ENCODE measurements at places on chromosomes 4 and X.

DNA sequence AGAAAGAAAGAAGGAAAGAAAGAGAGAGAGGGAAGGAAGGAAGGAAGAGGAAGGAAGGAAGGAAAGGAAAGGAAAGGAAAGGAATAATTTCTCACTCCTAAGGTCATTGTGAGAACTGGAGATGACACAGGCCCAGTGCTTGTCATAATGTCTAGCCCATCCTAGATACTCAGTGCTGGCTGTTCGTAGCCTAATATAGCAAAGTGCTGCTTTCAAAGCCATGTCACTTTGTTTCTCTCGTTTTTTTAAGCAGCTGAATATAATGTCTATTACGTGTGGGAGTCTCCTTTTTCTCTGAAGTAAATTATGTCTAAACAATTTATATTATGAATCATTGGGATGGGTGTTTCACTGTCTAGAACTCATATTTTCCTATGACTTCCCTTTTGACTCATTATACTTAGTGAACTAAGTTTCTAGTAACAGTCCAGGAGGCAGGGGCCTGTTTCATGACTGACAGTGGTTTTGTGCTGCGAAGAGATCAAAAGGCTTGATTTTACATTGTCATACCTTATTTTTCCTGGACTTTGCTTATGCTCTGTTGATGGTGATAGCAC is 327.0 kb upstream of the ZFP42 start:
- DNase-seq = no peak

DNA sequence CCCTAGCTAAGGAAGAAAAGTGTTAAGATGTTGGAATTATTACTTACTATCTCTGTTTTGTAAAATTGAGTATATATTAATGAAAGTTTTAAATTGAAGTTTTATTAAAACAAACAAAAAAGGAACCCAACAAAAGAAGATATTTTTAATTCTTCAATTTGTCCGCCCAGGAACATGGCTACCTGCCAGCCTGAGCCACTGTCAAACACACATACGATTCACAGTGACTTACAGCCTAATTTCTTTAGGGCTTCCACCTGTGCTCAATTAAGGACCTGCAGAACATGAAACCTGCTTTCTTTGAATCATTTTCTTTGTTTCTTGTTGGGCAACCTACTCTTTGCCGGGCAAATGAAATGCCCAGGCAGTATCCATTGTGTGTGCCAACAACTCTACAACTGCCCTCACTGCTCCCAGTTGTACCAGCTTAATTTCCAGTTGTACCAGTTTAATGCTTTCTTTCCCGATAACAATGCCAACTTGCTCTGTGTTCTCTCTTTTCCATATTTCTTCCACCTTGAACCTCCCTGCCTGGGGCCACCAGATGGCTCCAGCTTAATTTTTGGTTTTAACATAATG is 181.7 kb downstream of the GBA3 start:
- no peak for DNase-seq

DNA sequence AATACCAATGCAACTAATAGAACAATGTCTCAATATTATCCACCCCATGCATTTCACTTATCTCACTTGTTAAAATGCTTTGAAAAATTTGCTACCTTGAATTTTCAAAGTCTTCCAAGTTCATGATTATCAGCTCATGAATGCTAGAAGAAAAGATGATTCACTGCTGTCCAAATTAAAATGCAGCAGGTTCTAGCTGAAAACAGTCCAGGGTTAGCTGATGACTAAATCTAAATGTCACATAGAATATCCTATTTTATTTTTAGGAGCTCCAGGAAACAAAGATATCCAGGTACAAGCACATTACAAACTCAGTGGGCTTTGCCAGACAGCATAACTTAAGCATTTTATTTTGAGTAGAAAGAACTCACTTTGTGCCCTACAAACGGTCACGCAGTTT is 38.0 kb upstream of the SPARCL1 start:
- no peak for DNase-seq

DNA sequence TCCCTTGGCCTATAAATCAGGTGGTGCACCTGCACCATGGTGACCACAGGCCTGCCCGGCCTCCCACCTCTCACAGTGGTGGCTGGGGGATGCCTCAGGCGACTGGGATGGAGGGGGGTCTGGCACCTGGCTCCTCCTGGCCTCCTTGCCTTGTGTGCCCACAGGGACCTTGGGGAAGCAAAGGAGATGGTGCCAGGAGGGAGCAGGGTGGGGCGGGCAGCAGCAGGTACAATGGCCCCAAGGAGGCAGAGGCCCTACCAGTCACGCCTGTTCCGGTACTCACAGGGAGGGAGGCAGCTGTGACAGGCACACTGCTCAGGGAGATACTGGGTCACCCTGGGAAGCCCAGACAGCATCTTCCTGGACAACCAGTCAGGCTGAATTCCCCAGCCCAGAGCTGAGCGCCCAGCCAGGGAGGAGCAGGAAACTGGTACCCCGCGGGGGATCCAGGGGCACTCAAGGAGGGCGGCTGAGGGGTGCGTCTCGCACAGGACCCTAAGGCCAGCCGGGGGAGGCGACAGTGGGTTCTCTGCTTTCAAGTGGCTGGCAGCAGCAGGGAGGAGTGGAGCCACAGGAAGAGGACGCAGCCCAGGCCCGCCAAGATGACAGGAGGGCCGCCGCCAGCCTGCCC is 1.2 kb upstream of the TREX2 start:
- DNase-seq = no peak

- DNase-seq = no peak
Measured at GRCh38 chr4:97720869-97721432, 422.3 kb downstream of the STPG2 start.

GRCh38 chr4:102564399-102565059 is 63.4 kb downstream of the NFKB1 start:
- DNase-seq = no peak

DNA sequence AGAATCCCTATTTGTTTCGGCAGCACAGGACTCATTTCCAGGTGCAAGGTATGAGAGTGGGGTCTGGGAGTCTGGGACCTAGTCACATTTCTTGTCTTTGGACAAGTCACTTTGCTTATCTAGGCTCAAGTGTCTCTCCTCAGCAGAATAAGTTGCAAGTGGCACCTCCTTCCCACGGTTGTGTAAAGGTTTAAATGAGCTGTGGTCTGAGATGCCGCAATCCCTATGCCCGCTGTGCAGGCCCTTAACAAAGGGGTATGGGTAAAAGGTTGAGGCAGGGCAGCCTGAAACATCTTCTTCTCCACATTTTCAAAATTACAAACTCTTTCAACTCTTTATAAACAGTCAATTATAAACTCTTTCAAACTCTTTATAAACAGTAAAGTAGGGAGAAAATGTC is 93.7 kb downstream of the RTL5 start:
- DNase-seq = peak; percentile 13

GRCh38 chr4:147899512-147899911 is 167.6 kb downstream of the ARHGAP10 start:
- DNase-seq = no peak

DNA sequence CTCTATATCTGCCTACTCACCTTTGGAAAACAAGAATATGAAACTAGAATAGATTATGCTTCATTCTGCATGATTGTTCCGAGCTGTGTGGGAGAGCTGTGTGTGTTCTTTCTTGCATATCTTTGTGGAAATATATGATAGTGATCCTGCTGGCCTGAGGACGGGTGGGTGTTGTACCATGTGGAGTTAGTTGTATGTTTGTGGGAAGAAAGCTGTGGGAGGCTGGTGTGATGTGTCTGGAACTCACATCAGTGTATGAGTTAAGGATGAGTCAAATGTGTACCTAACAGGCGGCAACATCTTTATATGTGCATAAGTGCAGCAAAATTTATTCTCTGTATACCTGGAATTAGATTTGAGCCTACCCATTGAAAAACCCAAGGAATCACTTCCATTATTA is 208.1 kb upstream of the ADGRL3 start:
- DNase-seq = no peak

- no peak for DNase-seq
Measured at GRCh38 chr4:4687100-4687499, 145.3 kb upstream of the STX18 start.

GRCh38 chrX:55818673-55819375 is 101.3 kb downstream of the RRAGB start:
- no peak for DNase-seq

Measured in GF-D8 (cell line).